ENCODE measurements at places on chromosomes 3 and 15.

- DNase-seq = peak; percentile 35
Observed at GRCh38 chr3:175956964-175957363, 1097.8 kb downstream of the NAALADL2 start.

DNA sequence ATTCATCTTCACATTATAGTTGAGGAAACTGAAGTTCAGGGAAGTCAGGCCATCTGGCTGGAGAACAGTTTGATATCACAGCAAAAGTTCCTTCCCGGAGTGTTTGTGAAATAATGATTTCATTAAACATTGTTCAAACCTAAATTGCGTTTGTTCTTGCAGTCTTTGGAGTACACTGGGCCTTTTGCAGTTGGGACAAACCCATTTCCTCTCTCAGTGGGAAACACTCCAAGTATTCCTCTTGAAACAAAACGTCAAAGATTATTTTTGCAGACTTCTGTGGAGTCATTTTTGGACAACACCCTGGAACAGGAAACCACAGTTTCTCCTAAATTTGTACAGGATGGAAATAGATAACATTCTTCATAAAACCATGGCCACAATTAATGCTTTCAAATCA lies 287.5 kb downstream of the PTPRG start:
- peak; percentile 68 for DNase-seq

- DNase-seq = no peak
Observed at GRCh38 chr15:62477929-62478328, 312.8 kb upstream of the C2CD4B start.

GRCh38 chr3:161096771-161097367 lies 8.3 kb downstream of the B3GALNT1 start:
- no peak for DNase-seq

DNA sequence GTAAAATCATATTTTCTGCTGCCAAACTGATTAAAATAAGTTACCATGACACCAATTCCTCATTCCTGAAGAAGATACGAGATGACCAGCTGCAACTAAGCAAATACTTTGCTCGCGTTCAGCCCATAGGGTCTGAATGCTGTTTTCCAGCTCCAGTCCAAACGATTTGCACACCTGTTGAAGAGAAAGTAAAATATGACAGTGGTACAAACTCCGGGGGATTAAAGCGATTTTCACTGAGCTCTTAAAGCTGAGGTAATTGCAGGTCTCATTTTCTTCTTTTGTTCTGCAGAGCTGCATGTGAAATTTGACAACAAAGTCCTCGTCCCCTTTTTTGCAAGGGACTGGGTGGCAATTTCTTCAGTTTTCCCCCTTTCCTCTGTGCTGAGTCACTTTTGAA lies 118.4 kb downstream of the NR2F2 start:
- no peak for DNase-seq

- no peak for DNase-seq
Observed at GRCh38 chr3:156599089-156599874, 44.4 kb upstream of the SSR3 start.

GRCh38 chr3:101131767-101132166 lies 138.5 kb upstream of the ABI3BP start:
- DNase-seq = no peak

DNA sequence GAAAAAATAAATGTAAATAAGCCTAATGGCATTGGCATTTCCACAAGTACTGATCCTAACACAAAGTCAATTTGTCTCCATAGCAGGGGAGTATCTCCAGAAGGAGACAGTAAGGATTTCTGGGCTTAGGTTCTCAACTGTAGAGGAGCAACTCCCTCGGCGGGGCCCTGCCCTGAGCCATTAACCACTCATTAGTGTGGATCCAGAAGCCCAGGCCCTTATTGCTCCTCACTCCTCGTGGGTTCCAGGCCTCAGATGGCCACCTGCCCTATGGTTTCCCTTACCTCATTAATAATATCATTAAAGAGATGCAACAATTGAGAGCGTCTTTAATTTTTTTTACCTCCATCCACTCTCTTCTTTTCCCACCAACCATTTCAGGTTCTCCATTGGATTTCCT lies 85.3 kb upstream of the CLDN18 start:
- DNase-seq = no peak

GRCh38 chr3:176969066-176969465 lies 228.2 kb downstream of the TBL1XR1 start:
- no peak for DNase-seq

DNA sequence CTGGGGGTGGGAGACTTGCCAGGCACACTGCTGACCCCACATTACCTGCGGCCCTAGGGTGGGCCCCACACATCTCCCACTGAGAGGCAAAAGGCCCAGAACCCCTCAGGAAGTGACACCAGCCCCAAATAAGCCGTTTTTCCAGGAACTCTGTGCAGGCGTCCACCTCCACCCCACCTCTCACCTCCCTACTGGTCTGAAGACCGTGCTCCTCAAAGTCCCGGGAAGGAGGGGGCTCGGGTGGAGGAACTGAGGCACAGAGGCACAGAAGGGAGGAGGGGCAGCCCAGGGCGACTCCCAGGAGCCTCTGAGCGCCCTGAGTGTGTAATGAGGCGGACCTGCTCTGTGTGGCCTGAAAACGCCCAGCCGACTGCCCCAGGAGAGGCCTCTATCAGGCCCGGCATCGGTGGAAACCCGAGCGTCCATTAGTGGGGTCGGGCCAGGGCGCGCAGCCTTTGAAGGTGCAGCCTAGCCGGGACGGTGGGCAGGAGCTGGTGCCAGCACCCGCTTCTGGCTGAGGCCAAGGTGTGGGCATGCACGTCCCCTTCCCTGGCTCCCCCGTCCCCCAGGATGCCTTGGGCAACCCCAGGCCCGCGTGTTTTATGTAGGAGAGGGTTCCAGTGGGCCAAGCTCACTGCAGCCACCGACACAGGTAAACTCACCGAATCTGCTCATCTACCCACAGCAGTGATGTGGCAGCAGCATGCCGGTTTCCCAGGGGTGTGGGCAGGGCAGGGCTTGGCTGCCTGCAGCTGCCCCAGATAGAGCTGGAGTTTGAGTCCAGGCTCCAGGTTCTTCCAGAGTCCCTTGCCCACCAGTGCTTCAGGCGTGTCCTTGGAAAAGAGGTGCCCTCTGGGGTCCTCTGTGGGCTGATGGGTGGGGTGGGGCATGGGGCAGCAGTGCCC lies 55.8 kb downstream of the DNAJB8 start:
- no peak for DNase-seq

GRCh38 chr3:77931255-77932009 lies 891.5 kb downstream of the ROBO2 start:
- peak; percentile 65 for DNase-seq

DNA sequence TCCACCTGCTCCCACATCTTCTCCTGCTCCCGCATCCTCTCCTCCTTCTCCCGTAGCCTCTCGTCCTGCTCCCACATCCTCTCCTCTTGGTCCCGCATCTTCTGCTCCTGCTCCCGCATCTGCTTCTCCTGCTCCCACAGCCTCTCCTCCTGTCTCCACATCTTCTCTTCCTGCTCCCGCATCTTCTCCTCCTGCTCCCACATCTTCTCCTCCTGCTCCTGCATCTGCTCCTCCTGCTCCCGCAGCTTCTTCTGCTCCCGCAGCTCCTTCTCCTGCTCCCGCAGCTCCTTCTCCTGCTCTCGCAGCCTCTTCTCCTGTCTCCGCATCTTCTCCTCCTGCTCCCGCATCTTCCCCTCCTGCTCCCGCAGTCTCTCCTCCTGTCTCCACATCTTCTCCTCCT lies 5.8 kb downstream of the GOLGA6L2 start:
- DNase-seq = no peak

- DNase-seq = no peak
Observed at GRCh38 chr15:51718219-51718618, 19.2 kb downstream of the LYSMD2 start.

DNA sequence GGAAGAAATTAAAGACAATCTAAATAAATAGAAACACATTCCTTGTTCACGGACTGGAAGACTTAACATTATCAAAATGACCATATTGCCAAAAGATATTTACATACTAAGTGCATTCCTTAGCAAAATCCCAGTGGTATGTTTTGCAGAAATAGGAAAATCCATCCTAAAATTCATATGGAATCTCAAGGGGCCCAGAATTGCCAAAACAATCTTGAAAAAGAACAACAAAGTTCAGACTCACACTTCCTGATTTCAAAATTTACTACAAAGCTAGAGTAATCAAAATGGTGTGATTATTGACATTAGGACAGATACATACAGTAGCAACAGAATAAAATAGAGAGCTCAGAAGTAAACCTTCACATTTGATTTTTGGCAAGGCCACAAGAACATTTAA lies 515.5 kb downstream of the OCA2 start:
- peak; percentile 22 for DNase-seq

DNA sequence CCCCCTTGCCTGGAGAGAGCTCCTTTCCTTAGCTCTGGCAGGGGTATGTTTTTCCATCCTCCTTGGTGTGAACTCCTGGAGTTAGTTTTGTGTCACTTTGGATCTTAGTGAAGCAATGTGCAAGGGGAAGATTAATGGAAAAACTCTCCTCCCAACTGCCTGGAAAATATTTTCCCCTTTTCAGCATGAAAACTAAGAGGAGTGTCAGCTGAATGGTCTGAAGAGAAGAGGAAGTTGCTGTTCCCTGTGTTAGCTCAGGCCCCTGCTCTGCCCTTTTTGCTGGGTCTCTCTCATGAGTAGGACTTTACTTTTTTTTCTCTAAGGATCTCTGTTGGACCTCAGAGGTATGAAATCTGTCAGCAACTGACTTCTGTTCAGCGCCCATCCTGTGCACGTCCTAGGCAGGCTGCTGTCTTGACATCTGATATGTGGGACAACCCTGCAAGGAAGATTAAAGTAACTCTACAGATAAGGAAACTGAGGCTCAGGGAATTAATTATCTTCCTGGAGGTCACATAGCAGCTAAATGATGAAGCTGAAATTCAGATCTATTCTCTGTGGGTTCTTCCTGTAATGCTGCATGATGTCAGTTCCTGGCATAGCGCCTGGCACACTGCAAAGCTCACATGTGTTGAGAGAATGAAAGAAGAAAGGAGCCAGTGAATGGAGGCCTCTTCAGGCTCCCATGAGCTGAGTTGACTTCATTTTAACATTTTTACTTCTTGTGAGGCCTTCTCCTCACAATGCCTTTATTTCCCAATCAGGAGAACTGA lies 109.7 kb upstream of the GALNT15 start:
- peak; percentile 97 for DNase-seq

DNA sequence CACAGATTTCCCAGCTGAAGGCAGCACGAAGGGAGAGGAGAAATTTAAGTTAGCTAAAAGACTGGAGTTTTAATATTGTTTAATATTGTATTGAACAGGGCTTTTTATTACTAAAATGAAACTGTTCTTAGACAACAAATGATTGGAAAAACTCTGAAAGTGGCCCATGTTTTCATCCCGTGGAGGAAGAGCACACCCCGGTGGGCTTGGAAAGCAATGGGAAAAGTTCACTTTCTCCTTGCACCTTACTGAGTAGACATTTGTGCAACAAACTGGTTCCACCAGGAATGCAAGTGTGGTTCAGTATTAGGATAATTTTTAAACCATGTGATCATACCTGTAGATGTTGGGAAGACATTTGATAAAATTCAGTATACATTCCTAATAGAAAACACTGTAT lies 8.2 kb upstream of the ESYT3 start:
- no peak for DNase-seq

GRCh38 chr15:38514601-38515000 lies 50.0 kb downstream of the RASGRP1 start:
- DNase-seq = peak; percentile 22

DNA sequence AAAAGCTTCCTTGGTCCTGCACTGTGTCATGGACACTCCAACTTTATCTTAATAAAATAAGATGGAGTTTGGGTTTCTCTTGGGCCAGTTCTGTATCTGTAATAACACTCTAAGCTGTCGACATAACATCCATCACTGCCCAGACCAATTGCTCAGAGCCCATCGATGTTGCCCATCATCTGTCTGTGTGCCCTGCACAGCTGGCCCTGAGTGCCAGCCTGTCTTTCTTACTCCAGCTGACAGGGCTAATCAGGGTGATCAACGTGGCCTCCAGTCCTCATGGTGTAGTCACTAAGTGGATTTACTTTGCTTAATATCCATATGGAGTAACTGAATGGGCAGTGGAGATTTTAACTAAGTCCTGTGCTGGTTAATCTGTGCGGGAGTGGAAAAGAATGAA lies 419.8 kb upstream of the TPM1 start:
- no peak for DNase-seq

DNA sequence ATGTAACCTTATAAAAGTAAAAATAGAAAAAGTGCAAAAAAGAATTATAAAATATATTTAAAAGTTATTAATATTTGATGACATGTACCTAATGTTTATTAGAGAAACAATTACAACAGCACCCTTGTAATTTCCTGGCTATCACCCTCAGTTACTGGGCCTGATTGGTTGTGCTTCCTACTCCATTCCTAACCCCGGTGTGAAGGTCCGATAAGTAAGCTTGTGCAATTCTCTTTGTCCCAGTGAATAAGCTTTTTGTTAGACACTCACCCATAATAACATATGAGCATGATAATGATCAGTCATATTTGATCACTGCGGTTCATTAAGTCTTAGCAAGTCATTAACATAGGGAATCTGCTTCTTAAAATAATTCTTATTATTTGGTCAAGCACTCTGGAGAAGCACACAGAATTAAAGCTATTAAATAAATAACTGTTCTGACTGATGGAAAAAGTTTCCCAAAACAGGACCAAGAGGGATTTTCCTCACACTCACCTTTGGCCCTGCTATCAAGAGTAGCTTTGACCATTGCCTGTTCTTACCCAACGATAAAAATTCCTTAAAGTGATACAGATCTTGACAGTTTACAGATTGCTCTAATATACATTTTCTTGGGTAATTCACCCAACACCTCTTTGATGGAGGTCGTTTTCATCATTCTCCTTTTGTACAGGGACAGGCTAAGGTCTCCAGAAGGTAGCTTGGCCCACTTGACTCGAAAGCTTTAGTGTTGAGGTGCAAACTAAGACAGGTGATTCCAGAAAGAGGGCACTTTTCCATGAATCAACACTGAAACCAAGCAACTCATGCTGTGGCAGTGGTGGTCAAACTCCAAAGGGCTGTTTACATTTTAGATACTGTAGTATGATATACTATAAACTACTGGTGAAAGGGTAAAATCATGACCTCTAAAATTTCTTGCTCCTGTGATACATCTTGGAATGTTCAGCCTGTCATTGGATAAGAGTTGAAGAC lies 543.0 kb upstream of the KCNMB2 start:
- no peak for DNase-seq

DNA sequence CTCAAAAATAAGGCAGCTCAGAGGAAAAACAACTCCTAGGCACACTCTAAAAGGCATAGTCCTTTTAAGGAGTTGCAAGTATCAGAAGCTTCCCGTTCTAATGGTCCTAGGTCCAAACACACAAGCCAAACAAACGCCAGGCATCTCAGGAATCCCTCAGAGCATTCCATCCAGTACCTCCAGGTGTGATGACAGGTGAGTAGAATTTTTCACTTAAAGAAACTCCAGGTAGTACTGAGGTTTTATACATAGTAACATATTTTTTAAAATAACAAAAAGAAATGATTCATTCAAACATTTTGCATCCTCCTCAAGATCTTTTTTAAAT lies 1092.3 kb downstream of the TUSC7 start:
- no peak for DNase-seq

GRCh38 chr15:66842710-66843441 lies 140.8 kb downstream of the SMAD6 start:
- peak; percentile 81 for DNase-seq

GRCh38 chr15:64426845-64427465 lies 33.4 kb upstream of the ZNF609 start:
- DNase-seq = peak; percentile 45

GRCh38 chr15:38886315-38887163 lies 321.9 kb upstream of the RASGRP1 start:
- peak; percentile 92 for DNase-seq

- no peak for DNase-seq
Observed at GRCh38 chr3:65193531-65193930, 505.7 kb upstream of the ADAMTS9 start.
